ENCODE measurements at places on chromosomes 5 and 9.

GRCh38 chr9:135607401-135608293, 31.7 kb downstream of the GLT6D1 start:
- no peak for DNase-seq

DNA sequence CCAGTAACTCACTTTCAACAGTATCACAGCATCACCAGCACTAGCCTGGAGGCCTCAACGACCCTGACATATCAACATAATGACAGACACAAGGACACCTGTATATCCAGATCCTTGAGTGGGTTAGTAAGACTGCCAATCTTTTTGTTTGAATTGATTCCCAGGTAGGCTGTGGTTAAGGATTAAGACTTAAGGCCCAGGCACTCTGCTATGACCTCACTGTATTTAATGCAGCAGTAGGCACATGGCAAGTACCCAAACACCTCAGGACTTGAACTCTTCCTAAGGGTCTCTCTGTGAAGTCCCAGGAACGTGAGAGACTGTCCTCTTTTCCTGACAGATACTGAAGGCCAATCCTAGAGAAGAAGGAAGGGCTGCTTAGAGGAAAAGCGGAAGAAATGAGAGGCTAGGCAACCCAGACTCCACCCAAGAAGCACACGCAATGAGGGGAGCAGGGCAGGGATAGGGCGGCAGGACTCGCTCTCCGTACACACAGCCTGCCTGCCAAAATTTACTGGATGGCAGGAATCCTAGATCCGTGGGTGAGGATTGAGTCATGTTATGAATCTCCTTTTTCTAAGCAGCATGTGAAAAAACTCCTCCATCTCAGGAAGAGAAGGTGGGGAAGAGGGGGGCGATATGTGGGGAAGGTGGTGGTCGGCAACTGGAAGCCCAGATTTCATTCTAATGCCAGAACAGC, 93.4 kb downstream of the SIL1 start:
- no peak for DNase-seq

- DNase-seq: no peak
Observed at GRCh38 chr9:125604196-125604595, 102.8 kb downstream of the MAPKAP1 start.

GRCh38 chr5:141742866-141743851, 61.1 kb upstream of the ARAP3 start:
- DNase-seq: peak; percentile 57

DNA sequence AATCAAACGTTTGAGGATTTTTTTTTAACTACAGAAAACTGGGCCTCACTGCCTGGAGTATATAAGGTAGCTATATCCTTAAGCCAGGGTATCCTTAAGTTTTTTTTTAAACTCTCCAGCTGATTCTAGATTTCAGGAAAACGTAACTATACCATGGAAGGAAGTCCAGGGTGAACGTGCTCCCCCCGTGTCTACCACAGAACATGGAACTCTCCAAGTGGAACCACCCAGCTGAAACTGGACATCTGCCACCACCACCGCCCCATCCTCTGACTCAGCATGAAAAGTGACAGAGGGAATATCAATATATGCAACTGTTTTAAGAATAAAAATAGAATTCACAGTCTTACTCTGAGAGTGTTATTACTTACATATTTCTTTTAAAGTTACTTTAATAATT, 61.3 kb downstream of the DROSHA start:
- DNase-seq: no peak

- no peak for DNase-seq
Observed at GRCh38 chr5:166980666-166981065, 1310.8 kb upstream of the WWC1 start.

- no peak for DNase-seq
Observed at GRCh38 chr5:66113160-66113559, 30.9 kb upstream of the SREK1 start.

DNA sequence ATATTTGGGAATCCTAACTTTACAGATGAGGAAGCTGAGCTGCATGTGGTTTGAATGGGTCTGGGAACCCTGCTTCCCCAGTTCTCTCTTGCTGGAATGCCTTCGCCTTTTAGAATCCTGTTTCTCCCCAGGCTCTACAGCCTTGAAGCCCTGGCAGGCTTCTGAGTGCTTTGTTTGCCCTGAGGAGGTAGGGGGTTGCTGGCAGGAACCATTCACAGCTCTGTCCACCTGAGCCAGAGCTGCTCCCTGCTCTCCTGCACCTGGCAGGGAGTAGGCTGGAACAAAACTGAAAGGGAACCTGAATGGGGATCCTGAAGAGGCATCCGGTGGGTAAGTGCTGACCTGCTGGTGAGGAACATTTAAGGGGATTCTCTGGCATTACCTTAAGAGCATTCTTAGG, 33.0 kb downstream of the KIF4B start:
- no peak for DNase-seq

DNA sequence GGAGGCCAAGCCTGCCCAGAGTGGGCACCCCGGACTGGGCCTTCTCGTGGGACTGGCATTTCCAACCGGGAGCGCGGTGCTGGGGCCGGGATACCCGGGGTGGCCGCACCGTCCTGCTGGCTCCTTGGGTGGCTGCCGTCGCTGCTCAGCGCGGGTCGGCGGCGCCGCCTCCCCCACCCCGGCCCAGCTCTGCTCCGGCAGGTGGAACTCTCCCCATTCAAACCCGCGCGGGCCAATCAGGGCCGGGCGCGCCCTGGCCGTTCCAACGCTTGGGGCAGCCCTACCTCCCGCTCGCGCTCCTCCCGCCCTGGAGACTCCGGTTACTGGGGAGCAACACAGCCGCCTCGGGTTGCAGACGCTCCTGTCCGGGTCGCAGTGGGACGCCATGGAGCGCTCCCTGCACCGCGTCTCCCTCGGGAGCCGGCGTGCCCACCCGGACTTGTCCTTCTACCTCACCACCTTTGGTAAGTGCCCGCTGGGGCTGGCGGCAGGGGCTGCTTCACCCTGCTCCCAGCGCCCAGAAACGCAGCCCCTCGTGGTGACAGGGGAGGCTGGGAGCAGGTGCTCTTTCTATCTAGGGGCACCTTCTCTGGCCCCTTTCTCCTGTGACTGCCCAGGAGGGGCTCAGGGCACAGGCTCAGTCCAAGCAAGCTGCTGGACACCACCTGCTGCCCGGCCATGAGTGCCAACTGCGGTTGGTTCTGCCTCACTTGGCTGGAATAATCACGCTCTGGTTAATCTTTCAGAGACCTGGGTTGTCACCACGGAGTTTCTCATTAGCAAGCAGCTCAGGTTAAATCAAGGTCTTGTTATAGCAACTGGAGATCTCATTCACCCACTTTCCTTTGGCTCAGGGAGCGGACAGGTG, at the start of gene RGS3:
RGS3 (plus strand) TSS at position 310 of the 868 bp plus-strand sequence; CDS start at position 386, 76 bp downstream.
- peak; percentile 74 for DNase-seq

- no peak for DNase-seq
Observed at GRCh38 chr9:114029311-114030170, 48.6 kb downstream of the AMBP start.

DNA sequence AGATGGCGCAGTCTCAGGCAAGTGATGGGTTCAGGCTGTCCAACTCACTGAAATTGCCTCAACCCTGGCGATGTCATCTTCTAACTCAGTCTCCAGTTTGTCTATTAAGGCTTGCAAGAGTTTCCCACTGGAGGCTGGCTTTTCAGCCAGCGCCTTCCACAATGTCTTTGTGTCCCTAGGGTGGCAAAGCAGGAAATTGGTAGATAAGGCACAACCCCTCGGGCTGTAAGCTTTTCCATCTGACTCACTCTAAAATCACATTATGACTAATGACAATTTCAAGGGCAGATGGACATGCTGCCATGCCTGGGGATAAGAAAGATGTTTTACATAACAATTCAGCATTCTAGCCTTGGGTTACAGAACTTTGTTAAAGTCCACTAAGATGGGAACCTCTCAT, 61.9 kb downstream of the MROH2B start:
- DNase-seq: no peak

GRCh38 chr5:1460054-1460682, 14.9 kb upstream of the SLC6A3 start:
- DNase-seq: no peak

GRCh38 chr5:27124590-27124989, 86.2 kb upstream of the CDH9 start:
- peak; percentile 75 for DNase-seq

- no peak for DNase-seq
Observed at GRCh38 chr5:509611-510185, 14.6 kb downstream of the SLC9A3 start.

DNA sequence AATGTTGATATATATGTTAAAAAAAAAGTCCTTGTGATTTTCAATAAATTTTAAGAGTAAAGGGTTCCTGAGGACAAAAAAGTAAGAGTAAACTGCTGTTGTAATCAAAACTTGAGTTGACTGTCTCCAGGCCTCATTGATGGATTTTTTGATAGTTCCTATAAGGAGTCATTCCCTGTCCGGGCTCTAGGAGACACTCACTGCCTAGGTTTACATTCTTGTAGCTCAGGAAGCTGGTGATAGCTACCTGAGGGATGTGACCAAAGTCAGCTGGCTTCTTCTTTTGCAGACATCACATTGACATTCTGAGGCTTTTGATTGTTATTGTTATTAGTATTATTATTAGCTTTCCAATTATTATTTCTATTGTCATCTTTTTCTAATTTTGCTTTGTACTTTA, 116.5 kb upstream of the FBXL7 start:
- DNase-seq: peak; percentile 47

DNA sequence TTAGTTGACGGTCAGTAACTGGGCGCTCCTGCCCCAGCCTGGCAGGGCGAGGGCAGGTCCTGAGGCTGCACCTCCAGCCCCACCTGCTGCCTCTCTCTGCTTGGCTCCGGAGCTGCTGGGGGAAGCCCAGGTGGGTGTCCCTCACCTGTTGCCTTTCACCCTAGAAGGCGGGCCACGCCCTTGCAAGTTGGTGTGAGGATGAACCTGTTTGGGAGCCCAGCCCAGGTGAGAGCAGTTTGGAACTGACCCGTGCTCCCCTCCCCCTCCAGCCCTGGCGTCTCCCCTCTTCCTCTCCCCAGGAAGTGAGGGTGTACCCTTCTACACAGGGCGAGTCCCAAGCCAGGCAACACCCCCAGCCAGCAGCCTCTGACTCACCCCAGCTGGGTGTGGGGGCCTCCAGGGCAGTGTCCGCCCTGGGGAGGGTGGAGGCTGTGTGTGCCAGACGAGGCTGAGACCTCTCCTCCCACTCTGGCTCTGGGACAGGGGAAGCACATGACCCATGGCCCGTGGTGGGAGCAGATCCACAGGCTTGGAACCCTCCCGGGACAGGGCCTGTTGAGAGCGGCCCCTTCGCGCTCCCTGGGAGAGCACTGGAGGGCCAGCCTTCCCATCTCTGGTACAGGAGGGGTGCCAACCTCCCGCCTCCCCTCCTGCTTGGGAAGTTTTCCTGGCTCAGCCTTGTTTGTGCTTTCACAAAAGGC, 10.4 kb downstream of the LRRC8A start:
- no peak for DNase-seq

DNA sequence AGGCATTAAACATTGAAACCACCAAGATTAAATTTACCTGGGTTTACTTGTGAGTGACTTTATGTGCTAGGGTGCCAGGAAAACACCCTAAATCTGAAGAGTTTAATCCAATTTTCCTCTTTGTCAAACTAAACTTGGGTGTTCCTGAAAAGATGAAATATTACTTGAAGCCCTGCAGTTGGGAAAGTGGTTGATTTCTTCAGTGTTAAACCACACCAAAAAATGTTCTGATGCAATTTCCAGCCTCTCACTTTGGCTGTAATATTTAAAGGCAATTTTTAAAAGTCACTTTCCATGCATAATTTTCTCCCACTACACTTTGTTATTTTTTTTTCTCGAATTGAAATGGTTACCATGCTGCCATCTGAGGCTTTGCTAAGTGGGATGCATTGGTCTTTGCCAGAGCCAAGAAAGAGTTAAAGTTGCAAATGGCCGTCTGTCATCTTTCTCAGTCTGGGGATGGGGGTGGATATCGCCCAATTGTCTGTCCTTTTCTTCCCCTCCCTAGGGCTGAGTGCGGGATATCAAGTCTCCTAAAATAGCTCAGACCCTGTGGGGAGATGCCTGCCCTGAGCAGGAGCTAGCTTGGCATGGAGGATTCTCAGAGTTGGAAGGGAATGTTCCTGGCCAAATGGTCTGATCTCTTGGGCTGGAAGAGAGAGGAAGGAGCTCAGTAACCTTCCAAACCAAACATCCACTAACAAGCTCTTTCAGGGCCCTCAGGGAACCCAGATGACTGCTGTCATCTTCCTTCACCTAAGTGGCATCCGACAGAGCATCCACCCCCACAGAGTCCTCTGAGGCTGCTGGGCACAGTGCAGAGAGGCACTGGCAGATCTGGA, 13.6 kb upstream of the SHB start:
- DNase-seq: no peak

GRCh38 chr5:161676103-161676502, 9.4 kb upstream of the GABRA6 start:
- no peak for DNase-seq

- no peak for DNase-seq
Observed at GRCh38 chr5:171570244-171570825, 150.9 kb downstream of the FGF18 start.

- DNase-seq: no peak
Observed at GRCh38 chr5:16544607-16545374, 72.0 kb downstream of the RETREG1 start.

GRCh38 chr9:23803216-23803615, 22.8 kb downstream of the ELAVL2 start:
- DNase-seq: no peak

GRCh38 chr9:129910628-129911567, 75.6 kb downstream of the USP20 start:
- DNase-seq: no peak

DNA sequence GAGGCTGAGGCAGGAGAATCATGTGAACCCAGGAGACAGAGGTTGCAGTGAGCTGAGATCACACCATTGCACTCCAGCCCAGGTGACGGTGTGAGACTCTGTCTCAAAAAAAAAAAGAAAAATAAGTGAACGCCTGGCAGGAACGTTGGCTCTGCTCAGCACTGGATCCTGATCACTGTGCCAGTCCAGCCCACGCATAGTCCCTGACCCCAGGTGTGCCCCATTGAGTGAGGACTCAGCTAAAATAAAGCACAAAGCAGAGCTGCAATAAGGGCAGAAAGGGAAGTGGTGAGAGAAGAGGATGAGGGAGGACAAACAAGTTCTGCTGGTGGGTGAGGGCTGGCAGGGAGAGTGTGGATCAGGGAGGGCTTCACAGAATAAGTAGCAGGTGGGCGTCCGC, 4.3 kb downstream of the GRHPR start:
- no peak for DNase-seq

DNA sequence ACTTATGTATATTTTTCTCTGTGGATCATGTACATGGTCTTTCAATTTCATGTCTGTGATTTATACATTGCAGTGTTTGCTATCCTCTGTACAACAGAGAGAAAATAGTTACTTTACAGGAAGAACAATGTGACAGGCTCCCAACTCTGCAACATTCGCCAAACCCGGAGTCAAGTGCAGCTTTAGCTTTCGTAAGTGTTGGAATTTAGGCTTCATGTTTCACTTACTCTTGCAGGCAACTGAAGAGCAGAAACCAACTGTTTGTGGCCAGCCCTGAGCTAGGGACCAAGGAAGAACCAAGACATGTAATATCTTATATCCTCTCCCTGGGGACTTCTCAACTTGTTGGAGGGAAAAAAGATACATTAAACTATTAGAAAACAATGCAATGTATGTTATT, 147.9 kb downstream of the C5orf15 start:
- DNase-seq: no peak

Data from NCI-H748 treated with DMSO at 0.1 percent for 48 hours (cell line).